ENCODE measurements at places on chromosomes 7 and 10. TPM values are rescaled to one million over a fixed set of nuclear protein-coding genes. Genes with fewer than 3 reads are reported as not detected.

The BAZ1B gene
- total RNA-seq = 81.9 TPM

The PNLIPRP3 gene
- total RNA-seq = not detected

The UBE2H gene
- 55.0 TPM for total RNA-seq

DNA sequence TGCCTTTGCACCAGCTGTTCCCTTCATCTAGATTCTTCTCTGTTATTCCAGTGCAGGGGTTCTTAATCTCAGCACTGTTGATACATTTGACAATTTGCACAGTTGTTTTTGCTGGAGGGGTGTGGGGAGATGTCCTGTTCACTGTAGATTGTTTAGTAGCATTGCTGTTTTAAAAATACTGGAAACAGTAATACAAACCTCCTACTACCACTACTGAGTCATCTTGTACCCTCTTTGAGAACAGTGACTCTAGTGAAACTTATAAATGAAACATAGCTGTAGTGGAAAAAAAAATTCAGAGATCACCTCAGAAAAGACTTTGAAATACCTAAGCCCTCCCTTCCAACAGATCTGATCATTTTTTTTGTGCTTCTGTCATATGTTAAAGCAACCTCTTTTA, 154.8 kb upstream of the TMEM196 start:
- no peak for DNase-seq

The FBXL15 gene
- total RNA-seq = 18.1 TPM

The PVRIG gene
- total RNA-seq = not detected

The FKBP6 gene
- total RNA-seq = not detected

The NPFFR1 gene
- total RNA-seq = not detected

GRCh38 chr10:44950326-44951225, 9.0 kb upstream of the RASSF4 start:
- DNase-seq = no peak

DNA sequence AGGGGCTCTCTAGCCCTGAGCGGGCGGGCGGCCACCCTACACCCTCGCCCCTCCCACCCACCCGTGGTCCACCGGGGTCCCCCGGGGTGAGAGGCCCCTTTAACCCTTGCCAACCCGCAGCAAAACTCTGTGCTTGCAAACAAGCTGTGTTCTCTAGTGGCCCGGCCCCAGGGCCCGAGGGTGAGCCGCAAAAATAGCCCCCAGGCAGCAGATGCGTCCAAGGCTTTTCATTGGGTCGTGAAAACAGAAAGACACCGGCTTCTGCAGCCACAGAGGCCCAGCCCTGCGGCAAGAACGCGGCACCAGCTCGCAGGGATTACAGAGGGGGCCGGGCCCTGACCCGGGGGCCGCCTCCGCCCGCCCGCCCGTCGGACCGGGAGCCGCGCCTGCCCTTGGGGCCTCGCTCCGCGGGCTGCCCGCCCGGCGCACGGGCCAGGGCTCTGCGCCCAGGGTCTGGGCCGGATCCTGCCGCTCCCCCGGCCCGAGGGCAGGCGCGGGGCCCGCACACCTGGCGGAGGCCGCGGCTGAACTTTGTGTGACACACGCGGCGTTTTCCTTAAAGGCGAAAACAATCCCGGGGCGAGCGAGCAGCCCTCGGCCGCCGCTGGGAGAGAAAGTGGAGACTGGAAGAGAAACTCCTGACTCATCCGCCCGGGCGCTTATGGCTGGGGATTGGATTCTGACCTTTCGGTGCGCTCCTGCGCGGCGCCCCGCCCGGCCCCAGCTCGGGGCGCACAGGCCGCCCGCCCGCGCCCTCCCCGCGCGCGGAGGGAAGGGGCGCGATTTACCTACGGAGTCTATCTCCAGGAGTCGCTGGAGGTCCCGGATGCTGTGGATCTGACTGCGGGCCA, 2.8 kb downstream of the PDGFA start:
- peak; percentile 53 for DNase-seq

The ECHS1 gene
- total RNA-seq = 108 TPM

DNA sequence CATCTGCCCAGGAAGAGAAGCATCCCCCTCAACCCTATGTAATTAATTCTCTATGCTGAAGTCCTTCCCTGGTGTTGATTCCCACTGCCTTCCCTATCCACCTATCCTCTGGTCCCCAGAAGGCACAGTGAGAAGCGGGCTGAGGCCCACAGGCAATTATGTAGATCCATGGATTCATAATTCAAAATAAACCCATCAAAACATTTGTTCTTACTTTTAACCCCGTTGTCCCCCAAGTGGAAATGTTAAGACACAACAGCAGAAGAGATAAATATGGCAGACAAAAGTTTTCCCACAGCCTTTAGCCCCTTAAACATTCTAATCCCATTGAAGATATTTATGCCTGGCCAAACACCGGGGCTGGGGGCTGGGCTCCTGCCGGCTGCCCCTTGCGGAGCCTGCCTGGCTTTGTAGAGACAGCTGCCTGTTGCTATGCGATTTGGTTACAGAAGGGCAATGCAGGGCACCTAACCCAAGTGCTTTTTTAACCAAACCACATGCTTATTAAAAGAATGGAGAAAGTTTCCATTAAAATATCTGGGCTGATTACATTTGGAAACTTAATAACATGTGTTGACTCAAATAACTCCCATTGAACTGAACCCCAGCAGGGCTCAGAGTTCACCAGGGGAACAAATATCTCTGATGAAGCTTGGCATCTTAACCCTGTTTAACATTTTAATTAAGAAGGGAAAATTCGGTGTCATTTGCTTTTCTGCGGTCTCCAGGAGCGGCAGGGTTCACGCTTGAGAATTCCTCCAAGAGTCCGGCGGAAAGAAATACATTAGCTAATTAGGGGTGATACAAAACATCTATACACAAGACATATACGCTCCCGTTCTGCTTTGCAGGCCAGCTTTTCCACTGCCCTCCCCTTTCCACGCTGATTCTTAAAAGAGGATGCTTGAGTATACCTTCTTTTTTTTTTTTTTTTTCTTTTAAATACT, 110.8 kb upstream of the FGFR2 start:
- no peak for DNase-seq

DNA sequence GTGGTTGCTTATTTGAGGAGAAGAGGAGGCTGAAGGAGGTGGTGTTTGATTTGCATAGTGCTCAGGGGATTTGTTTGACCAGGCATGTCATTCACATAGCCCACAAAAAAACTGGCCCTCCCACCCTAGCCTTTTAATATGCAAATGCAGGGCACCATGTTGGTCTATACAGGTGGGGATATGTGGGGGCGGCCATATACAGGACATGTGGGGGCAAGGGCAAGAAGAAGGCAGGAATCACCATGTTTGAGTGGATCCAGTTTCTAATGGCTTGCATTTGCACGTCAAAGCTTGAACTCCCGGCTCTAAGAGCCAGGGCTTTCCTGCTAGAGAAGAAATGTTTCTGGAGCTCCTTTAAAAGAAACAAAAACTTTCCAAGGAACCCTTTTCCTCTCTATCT, 541.0 kb downstream of the ZWINT start:
- DNase-seq = peak; percentile 1

- no peak for DNase-seq
These were observed 67.5 kb downstream of the ALOX5 start for GRCh38 chr10:45441239-45442190.

GRCh38 chr7:107560898-107561516, 2.7 kb downstream of the COG5 start:
- no peak for DNase-seq

DNA sequence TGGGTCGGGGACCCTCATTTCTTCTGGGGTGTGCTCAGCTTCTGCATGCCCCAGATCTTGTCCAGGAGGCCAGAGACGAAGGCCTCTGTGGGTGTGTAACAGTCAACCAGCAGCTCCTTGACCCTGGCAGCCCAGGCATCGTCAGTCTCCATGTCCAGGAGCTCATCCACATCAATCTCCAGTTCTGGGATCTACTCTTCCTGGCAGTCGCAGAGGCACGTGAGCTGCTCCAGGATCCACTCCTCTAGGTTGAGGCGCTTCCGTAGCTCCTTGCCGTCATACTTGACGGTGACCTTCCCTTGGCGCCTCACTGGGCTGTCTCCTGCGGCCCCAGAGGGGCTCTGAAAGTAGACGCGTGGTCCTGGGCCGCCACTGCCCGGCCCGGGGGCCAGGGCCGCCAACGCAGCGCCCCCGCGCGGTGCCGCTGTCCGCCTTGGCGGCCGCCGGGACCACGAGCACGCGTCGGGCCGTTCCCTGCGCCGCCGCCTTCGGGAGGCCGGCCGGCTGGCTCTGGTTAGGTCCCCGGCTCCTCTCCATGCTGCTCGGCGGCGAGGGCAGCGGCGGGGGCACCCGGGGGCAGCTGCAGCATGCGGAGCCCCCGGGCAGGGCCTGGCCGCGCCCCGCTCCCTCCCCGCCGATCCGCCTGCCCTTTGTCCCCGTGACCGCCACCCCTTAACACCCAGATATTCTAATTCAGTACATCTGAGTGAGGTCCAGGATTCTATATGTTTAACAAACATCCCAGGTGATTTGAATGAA, 170.5 kb downstream of the SEPTIN7 start:
- no peak for DNase-seq

The PAX2 gene
- not detected for total RNA-seq

The LHFPL3 gene
- not detected for total RNA-seq

GRCh38 chr10:127952918-127953317, 46.0 kb downstream of the PTPRE start:
- no peak for DNase-seq

The PRKAR2B gene
- 2.7 TPM for total RNA-seq

The CALY gene
- total RNA-seq = 0.20 TPM

GRCh38 chr10:71694567-71694968, 25.0 kb downstream of the C10orf105 start:
- DNase-seq = no peak

DNA sequence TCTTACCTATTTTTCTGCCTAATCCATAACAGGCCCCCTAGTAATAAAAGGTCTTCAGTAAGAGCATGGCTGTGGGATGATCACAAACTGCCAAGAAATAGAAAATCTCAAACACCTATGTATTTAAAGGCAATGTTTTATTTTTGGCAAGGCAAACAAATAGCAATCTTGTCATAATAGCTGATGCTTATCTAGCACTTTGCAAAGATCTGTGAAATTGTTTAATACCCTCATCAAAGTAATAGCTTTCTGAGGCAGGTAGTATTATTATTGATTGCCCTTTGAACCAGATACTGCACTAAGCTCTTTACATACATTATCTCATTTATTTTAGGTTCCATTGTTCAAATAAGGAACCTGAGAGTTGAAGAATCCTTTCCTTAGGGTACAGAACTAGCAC, 1.6 kb upstream of the CADPS2 start:
- DNase-seq = no peak

- no peak for DNase-seq
These were observed 110.2 kb downstream of the ELAPOR2 start for GRCh38 chr7:86949052-86949778.

DNA sequence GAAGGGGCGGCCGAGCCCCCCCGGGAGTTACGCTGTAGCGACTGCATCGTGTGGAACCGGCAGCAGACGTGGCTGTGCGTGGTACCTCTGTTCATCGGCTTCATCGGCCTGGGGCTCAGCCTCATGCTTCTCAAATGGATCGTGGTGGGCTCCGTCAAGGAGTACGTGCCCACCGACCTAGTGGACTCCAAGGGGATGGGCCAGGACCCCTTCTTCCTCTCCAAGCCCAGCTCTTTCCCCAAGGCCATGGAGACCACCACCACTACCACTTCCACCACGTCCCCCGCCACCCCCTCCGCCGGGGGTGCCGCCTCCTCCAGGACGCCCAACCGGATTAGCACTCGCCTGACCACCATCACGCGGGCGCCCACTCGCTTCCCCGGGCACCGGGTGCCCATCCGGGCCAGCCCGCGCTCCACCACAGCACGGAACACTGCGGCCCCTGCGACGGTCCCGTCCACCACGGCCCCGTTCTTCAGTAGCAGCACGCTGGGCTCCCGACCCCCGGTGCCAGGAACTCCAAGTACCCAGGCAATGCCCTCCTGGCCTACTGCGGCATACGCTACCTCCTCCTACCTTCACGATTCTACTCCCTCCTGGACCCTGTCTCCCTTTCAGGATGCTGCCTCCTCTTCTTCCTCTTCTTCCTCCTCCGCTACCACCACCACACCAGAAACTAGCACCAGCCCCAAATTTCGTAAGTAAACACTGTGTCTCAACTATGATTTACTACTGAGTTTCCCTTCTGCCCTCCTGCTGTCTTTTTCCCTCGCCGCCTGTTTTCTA, 666 bp downstream of the NRG3 start:
- no peak for DNase-seq

- no peak for DNase-seq
These were observed 172.8 kb upstream of the AKR1E2 start for GRCh38 chr10:4653160-4653559.

DNA sequence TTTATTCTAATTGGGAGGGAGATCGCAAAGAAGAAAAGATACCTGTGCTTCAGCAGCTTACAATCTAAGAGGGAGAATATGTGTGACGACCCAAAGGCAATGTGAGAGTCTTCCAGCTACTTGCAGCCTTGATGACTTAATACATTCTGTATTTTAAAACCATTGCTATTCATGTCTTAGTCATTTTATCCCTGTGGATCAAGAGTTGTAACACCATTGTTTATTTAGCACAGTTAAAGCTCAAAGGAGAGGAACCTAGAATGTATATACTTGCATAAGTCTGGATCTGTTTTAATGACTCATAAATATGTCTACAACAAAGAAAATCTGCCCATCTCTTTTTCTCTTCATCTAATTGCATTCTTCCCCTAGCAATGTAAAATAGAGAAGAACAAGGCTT, 117.9 kb upstream of the DLX6 start:
- DNase-seq = no peak

DNA sequence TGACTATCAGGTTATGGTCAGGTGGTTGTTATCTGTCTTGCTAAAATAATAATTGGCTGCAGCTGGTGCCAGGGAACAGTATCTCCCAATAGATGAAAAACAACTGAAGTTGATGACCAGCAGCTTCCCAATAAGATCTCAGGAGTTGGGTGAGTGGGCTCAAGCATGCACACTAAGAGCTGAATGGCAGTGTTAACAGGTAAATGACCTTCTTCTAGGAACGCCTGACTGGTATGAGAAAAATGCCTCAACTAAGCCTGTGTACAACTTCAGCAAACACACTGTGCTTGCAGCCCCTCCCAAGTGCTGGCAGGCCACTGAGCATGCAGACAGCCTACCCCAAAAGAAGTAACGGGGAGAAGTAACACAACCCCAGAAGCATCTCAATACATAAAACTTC, 636.9 kb downstream of the ACTR3B start:
- no peak for DNase-seq

DNA sequence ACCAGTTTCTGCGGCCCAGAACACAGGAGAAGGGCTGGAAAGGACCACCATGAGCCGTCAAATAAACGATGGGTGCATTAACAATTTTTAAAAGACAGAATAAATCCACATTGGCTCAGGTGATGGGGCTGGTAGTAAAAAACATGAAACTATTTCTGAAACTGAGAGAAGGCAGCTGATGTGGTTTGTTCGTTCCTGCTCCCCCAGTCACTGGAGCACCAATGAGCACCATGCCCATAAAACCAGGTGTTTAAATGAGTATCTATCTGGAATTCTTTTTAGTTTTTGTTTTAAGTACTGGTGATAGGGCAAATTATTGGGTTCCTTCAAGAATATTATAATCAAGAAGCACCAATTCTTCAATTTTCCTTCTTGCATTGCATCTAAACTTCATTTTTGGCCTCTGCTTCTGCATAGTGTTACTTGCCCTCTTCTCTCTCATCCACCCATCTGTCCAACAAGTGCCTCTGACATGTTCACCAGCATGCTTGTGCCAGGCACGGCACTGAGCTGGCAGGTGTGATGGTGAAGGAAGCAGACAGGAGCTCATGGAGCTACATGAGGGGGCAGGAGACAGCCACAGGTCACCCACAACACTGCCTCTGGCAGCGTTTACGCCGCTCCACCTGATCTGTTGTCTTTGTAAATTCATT, 65.5 kb downstream of the LARP4B start:
- DNase-seq = no peak
